ENCODE measurements at places on chromosomes 11 and 22.

DNA sequence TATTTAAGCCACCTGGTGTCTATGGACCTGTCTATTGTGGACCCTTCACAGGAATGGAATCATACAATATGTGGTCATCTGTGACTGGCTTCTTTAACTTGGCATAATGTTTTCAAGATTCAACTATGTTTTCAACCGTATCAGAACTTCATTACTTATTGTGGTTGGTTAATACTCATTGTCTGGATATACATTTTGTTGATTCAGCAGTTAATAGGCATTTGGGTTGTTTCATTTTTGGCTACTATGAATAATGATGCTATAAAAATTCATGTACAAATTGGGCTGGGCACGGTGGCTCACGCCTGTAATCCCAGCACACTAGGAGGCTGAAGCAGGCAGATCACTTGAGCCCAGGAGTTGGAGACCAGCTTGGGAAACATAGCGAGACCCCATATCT lies 2.5 kb upstream of the RAPSN start:
- no peak for DNase-seq

DNA sequence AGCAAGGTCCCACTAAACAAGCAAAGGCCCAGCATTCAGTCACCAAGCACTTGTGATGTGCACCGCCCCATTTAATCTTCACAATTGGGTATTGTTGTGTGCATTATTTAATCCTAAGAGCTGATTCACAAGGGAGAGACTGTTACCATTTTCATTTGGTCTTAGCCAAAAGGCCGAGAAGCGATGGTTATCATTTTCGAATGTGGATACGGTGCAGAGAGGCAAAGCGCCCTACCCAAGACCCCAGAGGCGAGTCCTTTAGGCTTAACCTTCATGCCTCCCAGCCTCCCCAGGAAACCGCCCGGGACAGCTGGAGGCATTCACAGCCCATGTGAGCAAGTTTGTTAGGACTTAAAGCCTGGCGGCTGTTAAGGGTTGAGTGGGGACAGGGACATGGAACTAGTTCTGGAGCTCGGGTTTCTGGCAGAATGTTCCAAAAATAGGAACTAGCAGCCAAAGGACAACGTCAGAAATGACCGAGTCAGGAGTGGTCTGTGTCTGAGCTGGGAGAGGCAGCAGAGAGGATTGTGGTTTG lies 13.0 kb upstream of the UPK3A start:
- no peak for DNase-seq

DNA sequence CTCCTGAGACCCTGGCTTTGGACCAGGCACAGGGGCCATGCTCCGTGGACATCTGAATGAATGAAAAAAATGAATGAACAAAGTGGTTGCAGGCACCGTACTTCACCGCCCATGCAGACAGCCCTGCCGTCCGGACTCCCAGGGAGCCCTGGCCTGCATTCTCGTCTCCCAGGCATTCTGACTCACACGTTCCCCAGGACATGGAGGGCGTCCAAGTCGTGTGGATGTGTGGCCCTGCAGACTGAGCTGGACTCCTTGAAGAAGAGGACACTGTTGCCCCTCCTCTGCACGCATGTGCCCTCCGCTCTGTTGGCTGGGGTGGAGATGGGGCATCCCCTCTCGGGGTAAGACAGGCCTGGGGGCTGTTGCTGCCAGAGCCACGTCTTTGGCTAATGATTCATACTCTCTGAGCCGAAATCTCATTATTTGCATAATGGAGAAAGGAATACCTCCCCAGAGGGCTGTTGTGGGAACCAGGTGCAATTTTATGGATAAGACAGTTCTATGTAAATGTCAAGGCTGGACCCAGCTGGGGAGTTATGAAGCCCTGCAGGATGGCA lies 49.7 kb downstream of the RTL6 start:
- no peak for DNase-seq

DNA sequence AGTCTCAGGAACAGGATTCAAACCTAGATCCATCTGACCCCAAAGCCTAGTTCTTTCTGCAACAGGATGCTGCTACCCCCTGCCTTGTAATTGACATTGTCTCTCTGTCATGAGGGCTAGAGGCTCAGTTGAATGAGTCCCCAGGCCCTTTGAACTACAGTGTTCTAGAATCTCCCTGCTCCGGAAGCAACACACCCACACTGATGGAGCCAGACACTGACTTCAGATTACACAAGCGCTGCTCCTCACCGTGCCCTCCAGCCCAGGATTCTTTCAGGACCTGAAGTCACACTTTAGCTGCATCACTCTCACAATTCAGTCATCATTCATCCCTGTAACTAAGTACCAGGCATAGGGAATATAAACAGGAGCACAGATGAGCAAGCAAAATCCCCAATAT lies 69.6 kb downstream of the RAB30 start:
- DNase-seq = no peak

GRCh38 chr22:21938071-21938822 lies 14.4 kb downstream of the PPM1F start:
- peak; percentile 69 for DNase-seq

DNA sequence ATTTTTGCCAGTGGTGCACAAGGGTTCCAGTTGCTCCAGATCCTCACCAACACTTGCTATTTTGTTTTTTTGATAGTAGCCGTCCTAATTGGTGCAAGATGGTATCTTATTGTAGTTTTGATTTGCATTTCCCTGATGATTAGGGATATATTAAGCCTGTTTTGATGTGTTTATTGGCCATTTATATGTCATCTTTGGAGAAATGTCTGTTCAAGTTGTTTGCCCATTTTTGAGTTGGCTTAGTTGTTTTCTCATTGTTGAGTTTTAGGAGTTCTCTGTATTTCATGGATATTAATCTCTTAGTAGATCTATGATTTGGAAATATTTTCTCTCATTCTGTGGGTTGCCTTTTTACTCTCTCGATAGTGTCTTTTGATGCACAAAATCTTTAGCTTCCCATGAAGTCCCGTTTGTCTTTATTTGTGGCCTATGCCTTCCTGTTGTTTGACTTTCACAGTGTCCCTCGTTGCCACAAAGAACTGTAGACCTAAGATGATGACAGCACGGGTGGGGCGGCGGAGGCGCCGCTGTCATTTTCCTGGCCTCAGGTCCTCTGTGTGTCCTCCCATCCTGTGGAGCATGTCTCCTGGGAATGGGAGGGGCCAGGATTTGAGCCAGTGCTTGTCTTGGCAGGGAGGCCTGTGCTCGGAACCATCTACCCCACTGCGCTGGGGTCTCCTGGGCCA lies 33.5 kb downstream of the LRP5 start:
- DNase-seq = no peak

DNA sequence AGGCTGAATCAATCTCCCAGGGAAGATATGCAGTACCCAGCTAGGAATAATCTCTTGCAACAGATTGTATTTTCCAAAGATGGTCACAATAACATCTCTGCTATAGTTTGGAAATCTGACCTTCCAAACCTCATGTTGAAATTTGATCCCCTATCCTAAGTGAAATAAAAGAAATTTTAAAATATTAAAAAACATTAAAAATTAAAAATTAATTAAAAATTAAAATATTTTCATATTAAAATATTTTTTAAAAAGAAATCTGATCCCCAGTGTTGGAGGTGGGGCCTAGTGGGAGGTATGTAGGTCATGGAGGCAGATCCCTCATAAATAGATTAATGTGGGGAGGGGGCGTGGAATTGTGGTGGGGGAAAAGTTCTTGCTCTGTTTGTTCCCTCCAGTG lies 79.7 kb downstream of the FAM168A start:
- DNase-seq = no peak

- DNase-seq = no peak
These were observed 1.6 kb upstream of the PAX6 start for GRCh38 chr11:31812383-31813381.

GRCh38 chr11:1691026-1691877 lies 5.7 kb upstream of the KRTAP5-6 start:
- no peak for DNase-seq

GRCh38 chr11:85737738-85738137 lies 51.7 kb upstream of the CCDC89 start:
- no peak for DNase-seq

GRCh38 chr11:115444542-115444941 lies 59.7 kb downstream of the CADM1 start:
- DNase-seq = no peak

DNA sequence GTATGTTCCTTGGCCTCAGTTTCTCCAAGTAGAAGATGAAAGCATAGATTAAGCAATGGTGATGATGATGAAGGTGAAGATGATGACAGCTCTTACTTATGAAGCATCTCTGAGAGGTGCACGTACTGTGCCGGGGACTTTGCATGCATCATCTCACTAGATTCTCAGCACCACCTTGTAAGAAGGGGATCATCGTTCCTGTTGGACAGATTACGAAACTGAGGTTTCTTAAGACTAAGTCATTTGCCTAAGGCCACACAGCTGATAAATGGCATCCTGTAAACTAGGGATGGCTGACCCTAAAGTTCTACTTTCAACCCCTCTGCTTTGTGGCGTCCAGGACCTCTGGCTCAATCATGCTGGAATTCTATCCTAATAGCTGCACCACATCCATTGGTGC lies 8.7 kb downstream of the MS4A15 start:
- no peak for DNase-seq

All from HCT116 (cell line).